ENCODE measurements at places on chromosomes 1 and 21. TPM values are rescaled to one million over a fixed set of nuclear protein-coding genes. Genes with fewer than 3 reads are reported as not detected.

GRCh38 chr1:177305040-177306018 is 134.6 kb downstream of the BRINP2 start:
- no peak for DNase-seq

DNA sequence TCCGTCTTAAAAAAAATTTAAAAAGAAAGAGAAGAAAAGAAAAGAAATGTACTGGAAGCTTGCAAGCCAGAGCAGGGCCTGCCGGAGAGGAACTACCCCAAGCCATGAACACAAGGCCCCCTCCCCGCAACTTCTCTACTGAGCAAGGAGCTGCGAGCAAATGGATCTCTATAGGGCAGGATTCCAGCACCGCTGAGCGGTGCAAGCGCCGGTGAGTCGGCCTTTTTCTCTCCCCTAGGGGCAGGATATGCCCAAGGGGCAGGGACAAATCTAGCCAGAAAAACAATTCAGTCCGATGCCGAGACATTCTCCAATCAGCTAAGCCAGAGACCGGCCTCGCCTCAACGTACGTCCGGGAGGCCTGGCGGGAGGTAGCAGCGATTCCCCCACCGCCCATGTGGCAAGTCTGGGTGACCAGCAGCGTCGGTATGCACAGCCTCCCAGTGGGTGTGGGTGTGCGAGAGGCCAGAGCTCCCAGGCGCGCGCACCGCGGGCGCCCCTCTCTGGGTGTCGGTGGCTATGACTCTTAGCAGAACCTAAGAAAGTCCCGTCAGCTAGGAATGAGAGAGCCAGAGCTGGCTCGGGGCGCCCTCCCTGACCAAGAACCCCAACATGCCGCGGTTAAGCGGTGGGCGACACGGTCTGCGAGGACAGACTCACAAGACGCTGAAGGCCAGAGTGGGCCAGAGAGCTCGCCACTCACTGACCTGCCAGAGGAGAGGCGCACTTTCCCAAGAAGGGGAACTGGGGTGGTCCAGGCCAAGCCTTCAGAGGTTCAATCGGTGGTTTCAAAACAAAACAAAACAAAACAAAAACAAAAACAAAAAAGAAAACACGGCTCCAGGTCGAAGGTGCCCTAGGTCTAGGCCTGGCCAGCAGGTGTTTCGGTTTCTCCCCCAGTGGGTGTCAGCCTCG is 1.9 kb downstream of the CSMD2 start:
- DNase-seq, result peak; percentile 24

RCAN1 gene
- 68.7 TPM for total RNA-seq

ZSCAN20 gene
- total RNA-seq, result 5.0 TPM

GRCh38 chr1:180627411-180627810 is 4.4 kb upstream of the XPR1 start:
- no peak for DNase-seq

GRCh38 chr1:56551691-56552090 is 27.7 kb downstream of the PLPP3 start:
- DNase-seq, result no peak

GRCh38 chr1:54614563-54614962 is 8.8 kb downstream of the FAM151A start:
- no peak for DNase-seq

DNA sequence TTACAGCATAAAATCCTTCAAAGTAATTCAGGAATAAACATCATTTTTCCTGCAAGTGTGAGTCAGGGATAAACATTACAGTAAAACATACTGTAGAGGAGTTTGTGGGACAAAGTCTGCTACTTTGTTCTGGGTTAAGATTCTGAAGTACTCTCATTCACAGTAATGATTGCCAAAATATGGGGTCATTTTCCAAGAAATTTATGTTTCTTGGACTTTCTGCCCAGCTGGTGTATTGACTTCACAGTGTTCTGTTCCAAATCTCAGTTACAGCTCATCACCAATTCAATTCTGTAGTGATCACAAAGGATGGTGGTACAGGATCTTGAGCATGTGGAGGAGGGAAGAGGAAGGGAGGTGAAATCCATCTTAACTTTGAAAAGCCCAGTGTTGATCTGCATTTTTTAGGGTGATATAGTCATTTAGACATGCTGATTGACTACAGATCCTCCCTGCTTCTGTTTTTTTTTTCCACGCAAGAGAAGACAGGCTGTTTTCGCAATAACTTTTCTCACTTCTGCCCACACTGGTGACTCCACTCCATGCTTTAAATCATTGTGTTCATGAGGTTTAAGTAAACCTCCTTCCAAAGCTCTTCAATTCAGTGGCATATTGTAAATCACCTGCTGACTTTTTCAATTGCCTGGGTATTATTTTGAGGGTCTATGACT is 60.4 kb upstream of the C1orf53 start:
- no peak for DNase-seq

DNA sequence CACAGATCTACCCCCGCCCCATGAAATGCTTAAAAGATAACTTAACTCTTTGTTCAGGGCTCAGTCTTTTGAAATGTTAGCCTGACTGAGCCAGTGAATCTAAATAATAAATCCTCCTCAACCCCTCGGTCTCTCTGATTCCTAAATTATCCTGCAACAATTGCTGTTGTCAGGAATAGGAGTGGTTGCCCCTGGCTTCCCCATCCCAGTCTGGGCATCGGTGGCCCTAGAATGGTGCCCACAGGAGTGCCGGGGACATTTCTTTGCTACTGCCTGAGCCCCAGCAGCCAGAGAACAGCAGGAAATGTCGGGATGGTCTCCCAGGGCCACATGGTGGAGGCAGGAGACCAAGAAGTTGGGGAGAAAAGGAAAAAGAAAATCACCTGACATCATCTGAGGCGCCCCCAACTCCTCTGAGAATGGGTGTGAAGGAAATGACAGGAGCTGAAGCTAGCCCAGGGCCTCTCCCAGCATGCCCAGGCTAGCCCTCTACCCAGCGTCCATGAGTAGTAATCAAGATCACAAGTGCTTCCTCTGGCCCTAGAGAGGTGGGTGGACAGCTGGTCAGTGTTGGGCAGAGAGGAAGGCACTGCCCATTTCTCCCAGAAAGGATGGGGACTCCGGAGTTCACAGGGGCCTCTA is 1.6 kb downstream of the PADI4 start:
- no peak for DNase-seq

DNA sequence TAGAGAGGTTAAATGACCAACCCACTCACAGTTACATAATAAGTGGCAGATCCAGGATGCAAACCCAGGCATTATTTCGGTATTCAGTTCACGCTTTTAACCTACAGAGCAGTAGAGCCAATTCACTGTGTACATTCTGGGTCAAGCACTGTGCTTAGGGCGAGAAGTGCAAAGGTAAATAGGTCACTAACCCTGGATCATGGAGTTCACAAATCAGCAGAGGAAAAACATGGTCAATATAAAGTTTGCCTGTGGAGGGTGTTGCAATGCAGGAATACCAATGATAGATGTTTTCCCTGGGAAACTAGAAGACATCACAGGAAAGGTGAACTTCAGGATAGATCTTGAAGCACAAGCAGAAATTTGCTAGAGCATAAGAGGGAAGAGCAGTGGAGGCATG is 253.4 kb upstream of the NFIA start:
- DNase-seq, result no peak

SLC35D1 gene
- 48.1 TPM for total RNA-seq

DNA sequence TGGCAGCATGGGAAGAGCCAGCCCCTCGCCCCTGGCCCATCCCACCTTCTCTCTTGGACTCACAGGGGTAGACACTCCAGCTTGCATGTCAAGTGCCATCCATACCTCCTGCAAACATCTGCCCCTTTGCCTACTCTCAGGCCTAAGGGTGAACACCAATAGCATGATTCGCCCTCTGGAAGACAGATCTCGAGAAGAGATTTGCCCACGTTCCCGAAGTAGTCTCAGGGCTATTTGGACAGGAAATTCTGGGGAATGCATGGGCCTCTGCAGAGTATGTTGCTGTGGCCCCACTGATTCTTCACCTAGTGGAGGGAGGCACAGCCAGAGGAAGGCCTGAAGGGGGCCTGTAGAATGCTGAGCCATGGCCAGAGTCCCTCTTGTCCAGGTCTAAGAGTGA is 29.8 kb upstream of the DNASE2B start:
- DNase-seq, result no peak

- DNase-seq, result no peak
Observed at GRCh38 chr1:12034381-12034801, 15.1 kb downstream of the MIIP start.

GRCh38 chr1:96861836-96862235 is 140.3 kb downstream of the PTBP2 start:
- DNase-seq, result no peak

CCDC181 gene
- not detected for total RNA-seq

DNA sequence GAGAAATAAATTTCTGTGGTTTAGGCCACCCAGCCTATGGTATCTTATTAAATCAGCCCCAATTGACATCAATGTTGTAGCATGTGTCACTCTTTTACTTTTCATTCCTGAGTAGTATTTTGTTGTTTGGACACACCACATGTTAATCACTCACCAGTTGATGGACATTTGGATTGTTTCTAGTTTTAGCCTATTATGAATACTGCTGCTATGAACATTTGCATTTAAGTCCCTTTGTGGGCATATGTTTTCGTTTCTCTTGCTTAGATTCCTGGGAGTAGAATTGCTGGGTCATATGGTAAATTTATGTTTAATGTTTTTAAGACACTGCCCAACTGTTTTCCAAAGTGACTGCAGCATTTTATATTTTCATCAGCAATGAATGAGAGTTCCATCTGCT is 50.2 kb upstream of the NUF2 start:
- no peak for DNase-seq

DNA sequence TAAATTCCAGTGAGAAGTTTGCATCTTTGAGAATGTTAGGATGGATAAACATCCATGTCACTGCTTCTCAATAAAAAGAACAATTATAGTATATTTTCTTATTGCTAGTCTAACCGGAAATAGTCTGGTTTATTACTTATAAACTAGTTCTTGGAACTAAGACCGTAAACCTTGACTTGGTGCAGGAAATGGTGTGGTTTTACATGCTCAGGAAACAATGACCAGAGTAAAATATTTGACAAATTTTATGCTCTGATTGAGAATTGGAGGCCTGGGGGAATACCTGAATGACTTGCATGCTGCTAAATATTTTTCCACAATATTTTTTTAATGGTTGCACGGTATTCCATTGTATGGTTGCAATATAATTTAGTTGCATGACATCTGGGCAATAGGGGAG is 76.3 kb downstream of the XCL2 start:
- DNase-seq, result no peak

DNA sequence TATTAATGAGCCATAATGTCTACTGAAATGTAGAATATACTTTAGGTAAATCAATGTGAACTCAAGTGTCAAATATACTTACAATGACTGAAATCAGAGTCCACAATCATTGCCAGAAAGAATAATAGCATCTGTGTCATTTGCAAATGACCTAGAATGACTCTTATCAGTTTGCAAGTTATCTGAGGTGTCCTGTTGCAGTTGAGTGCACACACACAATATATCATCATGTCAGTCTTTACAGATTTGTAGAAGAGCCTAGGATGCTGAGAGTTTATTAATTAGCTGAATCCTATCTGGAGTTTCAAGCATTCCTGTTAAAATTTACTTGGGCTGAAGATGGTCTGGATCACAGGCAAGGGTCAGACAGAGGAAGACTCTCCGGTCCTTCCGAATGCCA is 324.0 kb upstream of the GREM2 start:
- DNase-seq, result no peak

ST6GALNAC3 gene
- 5.7 TPM for total RNA-seq

DNA sequence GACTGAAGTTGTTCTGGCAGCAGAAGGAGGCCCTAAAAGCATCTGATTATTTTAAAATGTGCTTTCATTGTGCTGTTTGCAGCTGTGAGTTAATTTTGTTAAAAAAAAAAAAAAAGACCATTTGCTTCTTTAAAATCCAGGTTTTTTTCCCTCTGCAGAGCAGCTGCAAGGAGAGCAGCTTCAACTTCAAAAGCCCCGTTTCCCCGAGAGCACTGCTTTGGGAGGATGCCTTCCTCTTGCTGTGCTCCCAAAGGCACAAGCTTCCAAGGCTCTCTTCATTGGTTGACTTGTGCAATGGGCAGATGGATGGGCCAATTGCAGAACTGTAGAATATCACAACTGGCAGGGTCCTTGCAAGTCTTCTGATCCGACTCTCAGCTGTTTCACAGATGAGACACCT is 459.2 kb upstream of the PKN2 start:
- no peak for DNase-seq

GRCh38 chr1:227305894-227306626 is 12.2 kb downstream of the CDC42BPA start:
- DNase-seq, result no peak

GRCh38 chr1:204950353-204951001 is 79.8 kb downstream of the NFASC start:
- no peak for DNase-seq

SMPDL3B gene
- 38.6 TPM for total RNA-seq

GRCh38 chr1:182556279-182556678 is 32.8 kb downstream of the RNASEL start:
- no peak for DNase-seq

KRTAP10-9 gene
- total RNA-seq, result not detected

GRCh38 chr1:150876119-150876454 is 312 bp downstream of the ARNT start:
- no peak for DNase-seq

DNA sequence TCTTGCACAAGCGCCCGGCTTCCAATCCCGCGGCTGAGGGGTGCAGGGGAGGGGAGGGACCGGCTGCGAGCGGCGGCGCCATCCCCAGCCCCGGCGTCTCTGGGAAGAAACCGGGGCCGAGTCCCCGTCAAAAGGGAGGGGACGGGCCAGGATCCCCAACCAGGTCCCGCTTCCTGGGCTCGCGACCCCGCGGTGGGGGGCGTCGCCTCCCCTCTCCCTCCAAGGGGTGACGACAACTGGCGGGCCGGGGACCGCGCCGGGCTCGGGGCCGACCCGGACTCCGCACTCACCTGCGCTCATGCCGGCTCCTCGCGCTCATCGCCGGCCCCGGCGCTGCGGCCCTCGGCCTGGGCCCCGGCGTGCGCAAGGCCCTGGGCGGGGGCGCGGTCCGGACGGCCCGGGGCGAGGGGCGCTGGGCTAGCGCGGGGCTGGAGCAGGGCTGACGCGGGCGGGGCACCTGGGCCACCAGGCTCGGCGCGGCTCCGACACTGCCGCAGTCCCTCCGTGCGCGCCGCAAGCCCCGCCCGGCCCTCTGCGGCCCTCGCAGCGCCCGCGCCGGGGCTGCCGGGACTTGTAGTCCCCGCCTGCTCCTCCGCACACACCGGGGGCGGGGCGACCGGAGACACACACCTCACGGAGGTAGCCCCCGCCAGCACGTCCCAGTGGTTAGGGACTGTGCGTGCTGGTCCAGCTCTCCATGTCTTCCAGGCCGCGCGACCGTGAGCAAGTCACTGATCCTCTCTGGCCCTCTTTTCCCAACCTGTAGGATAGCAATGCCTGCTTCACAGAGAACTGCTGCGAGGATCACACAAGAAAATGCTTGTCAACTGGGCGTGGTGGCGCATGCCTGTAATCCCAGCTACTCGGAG is at the start of gene ATP13A2:
Gene ATP13A2, minus strand, starts transcription at position 490 of the 869 bp plus-strand sequence. Its CDS starts 190 bp downstream, at position 300.
- DNase-seq, result peak; percentile 87

LGR6 gene
- 1.6 TPM for total RNA-seq

EXOC8 gene
- 13.2 TPM for total RNA-seq

CD46 gene
- total RNA-seq, result 148 TPM

LYPD8 gene
- total RNA-seq, result 310 TPM
